CD4-positive, alpha-beta T cell treated with Interleukin-17A for 1 hour (primary cell): ENCODE measurements at places on chromosomes 7 and 10.

- DNase-seq: no peak
Observed at GRCh38 chr7:126213876-126214275, 1038.9 kb downstream of the GRM8 start.

DNA sequence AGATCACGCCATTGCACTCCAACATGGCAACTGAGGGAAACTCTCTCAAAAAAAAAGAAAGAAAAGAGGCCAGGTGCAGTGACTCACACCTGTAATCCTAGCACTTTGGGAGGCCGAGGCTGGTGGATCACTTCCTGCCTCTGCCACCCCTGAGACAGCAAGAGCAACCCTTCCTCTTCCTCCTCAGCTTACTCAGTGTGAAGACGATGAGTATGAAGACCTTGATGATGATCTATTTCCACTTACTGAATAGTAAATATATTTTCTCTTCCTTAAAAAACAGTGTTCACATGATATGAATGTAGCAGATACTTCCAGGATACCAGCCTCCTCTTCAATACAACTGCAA is 2.1 kb upstream of the ZKSCAN1 start:
- peak; percentile 14 for DNase-seq

GRCh38 chr7:55020466-55020871 is 1.7 kb downstream of the EGFR start:
- DNase-seq: no peak

DNA sequence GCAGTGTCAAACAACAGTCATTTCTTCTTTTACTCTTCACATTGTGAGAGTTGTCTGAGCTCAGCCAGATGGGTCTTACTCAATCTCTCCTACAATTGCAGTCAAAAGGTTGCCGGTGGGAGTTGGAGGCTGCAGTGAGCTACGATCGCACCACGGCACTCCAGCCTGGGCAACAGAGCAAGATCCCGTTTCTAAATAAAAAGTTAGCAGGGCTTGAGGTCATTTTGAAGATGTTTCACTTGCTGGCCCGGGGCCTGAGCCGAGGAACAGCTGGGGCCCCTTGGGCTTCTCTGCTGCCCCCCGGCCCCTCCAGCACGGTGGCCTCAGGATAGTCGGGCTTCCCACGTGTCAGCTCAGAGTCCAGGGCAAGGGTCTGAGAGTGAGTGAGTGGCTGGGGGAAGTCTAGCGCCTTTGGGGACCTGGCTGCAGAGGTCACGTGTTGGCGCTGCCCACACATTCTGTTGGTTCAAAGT is 40.4 kb downstream of the GTF2IRD1 start:
- no peak for DNase-seq

DNA sequence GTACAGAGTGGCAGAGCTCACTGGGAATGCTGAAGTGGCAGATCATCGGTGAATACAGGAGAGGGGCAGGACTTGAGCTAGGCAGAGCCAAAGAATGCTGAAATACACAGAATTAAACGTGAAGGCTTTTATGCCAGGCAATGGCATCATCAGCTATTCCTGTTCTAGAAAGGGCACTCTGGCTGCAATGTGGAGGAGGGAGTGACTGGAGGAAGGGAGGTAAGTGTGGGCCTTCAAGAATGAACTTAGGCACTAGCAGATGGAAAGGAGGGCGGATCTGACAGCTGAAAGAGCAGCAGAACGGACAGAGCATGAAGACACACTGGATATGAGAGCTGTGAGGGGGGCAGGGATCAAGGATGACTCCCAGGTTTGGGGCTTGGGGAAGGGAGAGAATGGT is 12.0 kb upstream of the TM9SF3 start:
- no peak for DNase-seq

DNA sequence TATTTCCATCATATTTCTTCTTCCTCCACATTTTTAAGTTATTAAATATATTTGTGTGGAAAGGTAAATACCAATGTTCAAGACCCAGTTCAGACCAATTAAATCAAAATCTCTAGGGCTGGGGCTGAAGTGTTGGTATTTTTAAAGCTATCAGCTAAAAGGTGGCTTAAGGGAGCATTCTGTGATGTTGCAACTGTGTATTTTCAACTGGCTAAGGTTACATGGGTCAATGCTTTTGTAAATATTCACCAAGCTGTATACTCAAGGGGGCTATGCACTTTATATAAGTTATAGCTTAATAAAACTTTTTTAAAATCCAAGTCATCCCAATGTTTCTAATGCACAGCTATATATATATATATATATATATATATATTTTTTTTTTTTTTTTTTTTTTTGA is 316.9 kb upstream of the GRM3 start:
- no peak for DNase-seq

DNA sequence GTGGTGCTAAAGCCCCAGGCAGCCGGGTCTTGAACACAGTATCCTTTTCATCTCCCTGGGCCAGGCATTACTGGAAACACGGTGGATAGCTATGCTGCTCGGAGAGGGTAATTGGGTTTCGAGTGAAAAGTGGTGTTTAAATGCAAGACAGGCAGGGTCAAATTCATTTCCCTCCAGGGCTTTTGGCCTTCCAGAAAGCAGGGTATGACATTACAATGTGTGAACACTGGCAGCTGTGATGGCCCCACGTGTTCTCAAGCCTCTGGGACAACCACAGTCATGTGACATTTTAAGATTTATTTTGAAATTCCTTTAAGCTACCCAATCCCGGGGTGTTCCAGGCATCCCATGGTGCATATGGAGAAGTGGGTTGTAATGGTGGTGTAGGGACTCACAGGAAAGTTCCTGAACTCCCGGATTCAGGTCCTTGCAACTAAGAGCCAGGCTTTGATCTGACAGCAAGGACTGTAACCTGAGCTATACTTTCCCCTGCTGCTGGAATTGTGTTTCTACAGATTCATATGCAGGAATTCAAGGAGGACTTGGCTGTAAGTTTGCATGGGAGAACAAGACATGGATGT is 46.8 kb downstream of the INSYN2A start:
- no peak for DNase-seq

GRCh38 chr10:12091421-12091820 is 22.7 kb downstream of the DHTKD1 start:
- DNase-seq: no peak

GRCh38 chr7:111647881-111648280 is 85.6 kb upstream of the IMMP2L start:
- DNase-seq: no peak

DNA sequence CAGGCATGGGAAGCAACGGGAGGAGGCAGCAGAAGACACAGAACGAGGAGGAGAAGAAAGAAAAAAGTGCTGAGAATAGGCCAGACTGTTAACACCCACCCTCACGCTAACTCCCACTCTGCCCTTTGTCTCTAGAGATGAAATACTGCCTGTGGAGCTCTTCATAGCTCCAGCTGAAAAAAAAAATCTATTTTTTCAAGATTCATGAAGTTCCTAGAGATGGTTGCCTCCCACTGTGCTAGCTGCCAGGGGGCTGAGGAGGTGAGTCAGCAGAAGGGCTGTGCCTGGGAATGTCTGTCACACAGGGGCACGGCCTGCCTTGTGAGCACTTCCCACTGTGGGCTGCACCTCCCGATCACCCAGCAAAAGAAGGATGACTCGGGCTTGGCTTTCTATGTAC is 144.5 kb downstream of the RNF216 start:
- no peak for DNase-seq

- no peak for DNase-seq
Observed at GRCh38 chr7:151630358-151630757, 110.7 kb upstream of the RHEB start.

DNA sequence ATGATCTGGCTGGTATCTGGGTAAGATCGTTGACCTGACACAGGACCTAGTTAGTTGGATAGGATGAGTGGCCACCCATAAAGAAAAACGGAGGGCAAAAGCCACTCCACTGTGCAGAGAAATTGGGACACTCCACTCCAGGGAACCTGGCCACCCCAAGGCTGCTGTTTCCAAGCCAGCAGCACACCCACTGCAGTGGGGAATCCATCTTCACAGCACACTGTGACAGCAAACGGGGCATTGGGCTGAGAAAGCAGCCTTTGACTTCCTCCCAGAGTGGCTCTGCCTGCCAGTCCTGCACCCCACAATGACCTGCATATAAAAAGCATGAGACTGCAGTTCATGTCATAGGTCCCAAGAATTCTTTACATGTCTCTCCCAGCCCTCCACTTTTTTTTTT is 52.9 kb downstream of the MTPN start:
- DNase-seq: no peak

- no peak for DNase-seq
Observed at GRCh38 chr10:110115784-110116520, 91.5 kb upstream of the MXI1 start.

GRCh38 chr7:112874909-112875308 is 84.7 kb upstream of the TMEM168 start:
- DNase-seq: no peak

GRCh38 chr7:138834583-138834982 is 36.6 kb upstream of the ATP6V0A4 start:
- no peak for DNase-seq

- no peak for DNase-seq
Observed at GRCh38 chr10:111498560-111498959, 421.7 kb downstream of the ADRA2A start.

DNA sequence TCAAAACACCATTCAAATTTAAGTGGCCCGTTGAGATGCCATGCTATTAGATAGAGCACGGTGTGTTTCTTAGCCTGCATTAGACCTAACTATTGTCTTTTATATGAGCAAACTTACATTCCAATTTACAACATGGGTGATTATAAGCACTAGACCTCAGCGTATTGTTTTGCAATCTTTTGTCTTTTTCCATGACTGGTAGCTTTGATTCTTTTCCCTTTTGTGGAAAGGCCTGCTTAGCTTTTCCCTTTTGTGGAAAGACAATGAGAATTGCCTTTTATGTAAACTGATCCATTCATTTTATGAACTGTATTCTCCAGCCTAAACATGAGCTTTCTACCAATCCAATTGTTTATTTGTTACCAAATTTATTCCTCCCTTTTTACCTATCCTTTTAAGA is 823.1 kb downstream of the CCSER2 start:
- no peak for DNase-seq

GRCh38 chr7:147474862-147475261 is 1115.7 kb upstream of the C7orf33 start:
- DNase-seq: no peak

GRCh38 chr10:33487014-33487776 is 152.7 kb upstream of the NRP1 start:
- peak; percentile 23 for DNase-seq
